ENCODE measurements at places on chromosomes 12 and 14.

DNA sequence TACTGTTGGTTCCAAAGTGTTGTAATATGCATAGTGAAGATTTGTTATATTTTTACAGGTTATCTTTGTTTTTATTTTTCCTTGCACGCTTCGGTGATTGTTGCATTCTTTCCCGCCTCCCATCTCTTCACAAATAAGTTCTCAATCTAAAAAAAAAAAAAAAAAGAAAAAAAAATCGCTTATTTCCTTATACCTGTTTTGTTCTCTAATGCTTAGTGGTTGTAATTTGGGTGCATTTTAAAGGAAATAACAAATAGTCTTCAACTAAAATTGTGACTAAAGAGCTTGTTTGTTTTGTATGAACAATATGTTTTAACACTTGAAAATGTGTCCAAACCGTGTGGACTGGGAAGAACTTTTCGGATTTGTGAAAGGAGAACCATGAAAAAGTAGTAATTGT is 1.5 kb downstream of the CAND1 start:
- DNase-seq: no peak

- no peak for DNase-seq
Measured at GRCh38 chr12:18970603-18971002, 158.9 kb upstream of the PLEKHA5 start.

DNA sequence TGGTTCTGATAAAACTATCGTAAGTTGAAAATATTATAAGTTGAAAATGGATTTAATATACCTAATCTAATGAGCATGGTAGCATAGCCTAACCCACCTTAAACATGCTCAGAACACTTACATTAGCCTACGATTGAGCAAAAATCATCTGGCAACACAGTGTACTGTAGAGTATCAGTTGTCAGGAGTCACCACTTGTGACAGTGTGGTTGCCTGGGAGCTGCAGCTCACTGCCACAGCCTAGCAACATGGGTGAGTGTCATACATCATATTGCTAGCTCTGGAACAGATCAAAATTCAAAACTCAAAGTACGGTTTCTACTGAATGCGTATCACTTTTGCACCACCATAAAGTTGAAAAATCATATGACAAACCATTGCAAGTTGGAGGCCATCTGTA is 203.5 kb downstream of the ATXN7L3B start:
- DNase-seq: no peak

- DNase-seq: peak; percentile 7
Measured at GRCh38 chr12:27840229-27840999, 60.4 kb upstream of the MANSC4 start.

DNA sequence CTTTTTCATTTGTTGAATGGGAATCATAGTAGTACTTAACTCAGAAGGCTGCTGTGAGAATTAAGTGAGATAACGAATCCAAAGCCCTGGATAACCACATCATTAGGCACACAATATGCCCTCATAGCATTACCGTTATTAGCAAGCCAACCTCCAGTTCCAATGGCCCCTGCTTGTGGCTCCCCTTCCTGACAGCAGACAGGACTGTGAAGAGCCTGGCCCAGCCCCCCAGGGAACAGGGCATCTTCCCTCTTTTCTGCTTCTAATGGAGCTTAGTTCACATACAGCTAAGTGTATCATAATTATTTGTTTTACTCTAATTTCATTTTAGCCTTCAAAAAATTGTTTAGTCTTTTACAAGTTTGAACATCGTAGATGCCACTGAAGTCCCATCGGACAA is 39.7 kb downstream of the DHRS2 start:
- no peak for DNase-seq

DNA sequence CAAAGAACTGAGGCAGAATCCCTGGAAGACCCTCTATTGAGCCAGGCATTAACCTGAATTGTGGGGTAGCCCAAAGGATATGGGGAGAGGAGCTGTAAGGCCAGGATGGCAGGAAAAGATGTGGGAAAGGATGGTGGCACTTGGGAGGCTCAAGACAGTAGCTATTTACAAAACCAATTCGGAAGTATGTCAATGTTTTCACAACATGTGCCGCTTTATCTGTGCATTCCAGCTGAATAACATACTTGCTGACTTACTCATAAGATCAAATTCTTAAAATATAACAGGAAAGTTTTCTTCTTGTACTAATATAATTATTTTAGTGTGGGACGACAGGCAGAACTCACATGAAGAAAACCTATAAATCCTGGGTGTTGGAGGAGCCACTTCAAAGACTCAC is 10.6 kb downstream of the BBS10 start:
- peak; percentile 17 for DNase-seq

DNA sequence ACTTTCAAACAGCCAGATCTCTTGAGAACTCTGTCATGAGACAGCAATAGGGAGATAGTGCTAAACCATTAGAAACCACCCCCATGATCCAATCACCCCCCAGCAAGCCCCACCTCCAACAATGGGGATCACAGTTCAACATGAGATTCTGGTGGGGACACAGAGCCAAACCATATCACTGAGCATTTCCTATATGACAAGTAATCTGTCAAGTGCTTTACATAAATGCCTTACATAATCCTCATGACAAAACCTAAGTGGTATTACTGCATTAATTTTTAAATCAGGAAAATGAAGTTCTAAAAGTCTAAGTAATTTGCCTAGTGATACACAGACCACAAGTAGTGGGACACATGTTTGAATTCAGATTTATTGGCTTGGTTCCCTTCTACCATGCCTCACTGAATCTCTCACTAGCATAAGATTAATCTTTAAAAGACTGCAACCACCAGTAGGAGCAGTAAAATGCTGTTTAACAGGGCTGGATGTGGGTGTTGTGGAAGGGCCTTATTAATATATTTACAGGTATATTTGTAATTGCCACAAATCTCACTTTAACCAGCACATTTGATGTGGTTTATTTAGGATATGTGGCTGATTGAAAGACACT is 323.1 kb upstream of the FBXO33 start:
- no peak for DNase-seq

DNA sequence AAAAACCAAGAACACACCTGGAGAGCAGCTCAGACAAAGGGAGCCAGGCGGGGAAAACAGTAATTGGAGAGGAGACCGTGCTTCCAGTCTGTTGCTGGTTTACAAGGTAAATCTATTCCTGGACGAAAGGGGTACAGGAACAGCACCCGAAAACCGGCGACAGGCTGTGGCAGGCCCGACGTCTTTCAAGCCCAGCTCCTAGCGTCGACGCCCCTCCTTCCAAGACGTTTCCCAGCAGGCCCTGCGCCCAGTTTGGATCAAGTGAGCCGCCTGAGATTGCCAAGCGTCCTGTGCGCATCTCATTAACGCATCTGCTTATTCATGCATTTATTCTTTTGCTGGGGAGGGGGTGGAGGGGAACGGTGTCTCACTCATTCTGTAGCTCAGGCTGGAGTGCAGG is 1.4 kb downstream of the C12orf56 start:
- no peak for DNase-seq

- no peak for DNase-seq
Measured at GRCh38 chr14:38838979-38839323, 264.1 kb downstream of the SEC23A start.

- DNase-seq: no peak
Measured at GRCh38 chr12:59186451-59186850, 266.1 kb upstream of the LRIG3 start.

DNA sequence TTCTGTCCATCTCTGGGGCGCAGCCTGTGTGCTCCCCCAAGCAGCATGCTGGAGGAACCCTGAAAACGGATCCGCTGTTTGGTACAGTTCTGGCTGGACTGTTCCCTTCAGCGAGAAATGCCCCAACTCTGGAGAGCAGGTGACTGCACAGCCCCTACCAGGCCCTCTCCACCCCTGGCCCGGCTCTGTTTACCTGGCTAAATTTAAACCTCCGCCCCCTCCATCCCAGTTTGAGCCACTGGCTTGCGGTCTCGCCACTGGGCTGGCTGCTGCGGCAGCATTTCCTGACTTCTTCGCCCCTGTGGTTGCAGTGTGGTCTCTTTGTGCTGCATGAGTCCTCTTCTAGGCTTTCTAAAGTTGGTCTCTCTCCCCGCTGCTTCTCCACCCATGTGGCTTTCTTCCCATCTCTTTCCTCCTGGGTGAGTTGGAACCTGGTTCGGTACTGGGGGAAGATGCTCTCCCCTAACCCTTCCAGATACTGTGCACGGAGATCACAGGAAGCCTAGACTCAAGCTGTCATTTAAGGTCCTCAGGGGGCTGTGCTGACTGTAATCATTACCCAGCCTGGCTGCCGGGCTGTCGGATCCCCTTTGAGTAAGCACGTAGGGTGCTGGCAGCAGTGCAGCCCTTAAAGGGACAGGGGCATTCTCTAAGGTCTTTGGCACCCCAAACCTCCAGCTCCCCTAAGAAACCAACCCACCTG is 60.6 kb downstream of the FBXL14 start:
- no peak for DNase-seq
